ENCODE measurements at places on chromosomes 5 and 9.

- DNase-seq: peak; percentile 99
Measured at GRCh38 chr9:89664896-89665329, 60.1 kb downstream of the GADD45G start.

DNA sequence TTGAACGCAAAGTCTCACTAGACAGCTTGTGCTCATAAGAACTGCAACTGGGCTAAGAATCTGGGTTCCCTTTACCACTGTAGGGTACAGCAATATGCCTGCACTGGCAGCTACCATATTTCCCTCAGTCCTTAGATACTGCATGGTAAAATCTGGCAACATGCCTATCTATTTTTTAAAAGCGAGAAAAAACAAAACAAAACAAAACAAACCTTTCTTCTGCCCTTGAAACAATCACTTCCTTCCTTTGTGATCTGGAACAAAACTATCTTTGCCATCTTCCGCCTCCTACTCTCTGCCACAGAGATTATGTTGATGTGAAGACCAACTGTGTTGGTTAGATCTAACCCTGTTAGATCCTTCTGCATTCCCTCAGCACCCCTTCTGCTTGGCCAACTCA lies 242.9 kb downstream of the EBF1 start:
- DNase-seq: no peak

- DNase-seq: no peak
Measured at GRCh38 chr5:75567710-75568109, 43.5 kb upstream of the ANKDD1B start.

- DNase-seq: no peak
Measured at GRCh38 chr9:89481538-89481915, 16.4 kb downstream of the SEMA4D start.

GRCh38 chr5:181245427-181246275 lies 1.9 kb upstream of the RACK1 start:
- no peak for DNase-seq

GRCh38 chr5:136246122-136246521 lies 53.2 kb upstream of the SMIM32 start:
- DNase-seq: no peak

GRCh38 chr5:2877522-2877921 lies 126.0 kb upstream of the IRX2 start:
- DNase-seq: peak; percentile 8

DNA sequence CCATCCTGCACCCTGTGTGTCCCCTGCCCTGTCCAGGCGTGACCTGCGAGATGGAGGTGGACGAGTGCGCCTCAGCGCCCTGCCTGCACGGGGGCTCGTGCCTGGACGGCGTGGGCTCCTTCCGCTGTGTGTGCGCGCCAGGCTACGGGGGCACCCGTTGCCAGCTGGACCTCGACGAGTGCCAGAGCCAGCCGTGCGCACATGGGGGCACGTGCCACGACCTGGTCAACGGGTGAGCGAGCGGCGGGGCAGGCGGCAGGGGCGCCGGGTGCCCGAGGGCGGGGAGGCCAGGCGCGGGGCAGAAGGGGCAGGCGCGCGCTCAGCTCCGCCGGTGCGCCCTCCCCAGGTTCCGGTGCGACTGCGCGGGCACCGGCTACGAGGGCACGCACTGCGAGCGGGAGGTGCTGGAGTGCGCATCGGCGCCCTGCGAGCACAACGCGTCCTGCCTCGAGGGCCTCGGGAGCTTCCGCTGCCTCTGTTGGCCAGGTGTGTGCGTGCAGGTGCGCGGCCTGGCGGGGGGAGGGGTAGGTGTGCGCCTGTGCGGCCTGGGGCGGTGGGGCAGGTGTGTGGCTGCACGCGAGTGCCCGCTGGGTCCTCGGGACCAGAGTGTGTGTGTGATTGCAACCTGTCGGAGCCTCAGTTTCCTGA lies 10.0 kb downstream of the CRB2 start:
- no peak for DNase-seq

DNA sequence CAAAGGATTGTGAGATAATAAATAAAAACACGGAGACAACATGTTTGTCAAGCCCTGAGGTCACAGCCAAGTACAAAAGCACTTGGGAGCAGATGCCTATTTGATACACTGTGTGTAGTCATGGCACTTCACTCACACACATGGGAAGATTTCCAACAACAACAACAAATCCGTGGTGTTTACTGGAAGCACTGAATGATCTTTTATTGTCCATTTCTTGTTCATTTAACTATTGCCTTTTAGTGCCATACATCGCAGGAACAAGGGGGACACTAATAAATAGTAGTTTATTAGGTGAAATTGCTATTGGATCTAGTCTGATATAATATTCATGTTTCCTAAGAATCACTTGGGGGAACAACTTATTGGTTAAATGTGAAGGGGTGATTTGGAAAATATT lies 20.4 kb upstream of the GDNF start:
- no peak for DNase-seq

DNA sequence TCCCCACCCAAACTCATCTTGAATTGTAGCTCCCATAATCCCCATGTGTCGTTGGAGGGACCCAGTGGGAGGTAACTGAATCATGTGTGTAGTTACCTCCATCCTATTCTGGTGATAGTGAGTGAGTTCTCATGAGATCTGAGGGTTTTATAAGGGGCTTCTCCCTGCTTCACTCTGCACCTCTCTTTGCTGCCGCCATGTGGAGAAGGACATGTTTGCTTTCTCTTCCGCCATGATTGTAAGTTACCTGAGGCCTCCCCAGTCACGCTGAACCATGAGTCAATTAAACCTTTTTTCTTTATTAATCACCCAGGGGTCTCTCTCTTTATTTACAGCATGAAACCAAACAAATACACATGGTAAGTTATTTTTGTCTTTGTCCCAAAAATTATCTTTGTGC lies 726.1 kb downstream of the CDH18 start:
- DNase-seq: no peak

- no peak for DNase-seq
Measured at GRCh38 chr5:108953940-108954339, 206.2 kb downstream of the FER start.

- DNase-seq: no peak
Measured at GRCh38 chr5:99795031-99795430, 740.1 kb upstream of the FAM174A start.

DNA sequence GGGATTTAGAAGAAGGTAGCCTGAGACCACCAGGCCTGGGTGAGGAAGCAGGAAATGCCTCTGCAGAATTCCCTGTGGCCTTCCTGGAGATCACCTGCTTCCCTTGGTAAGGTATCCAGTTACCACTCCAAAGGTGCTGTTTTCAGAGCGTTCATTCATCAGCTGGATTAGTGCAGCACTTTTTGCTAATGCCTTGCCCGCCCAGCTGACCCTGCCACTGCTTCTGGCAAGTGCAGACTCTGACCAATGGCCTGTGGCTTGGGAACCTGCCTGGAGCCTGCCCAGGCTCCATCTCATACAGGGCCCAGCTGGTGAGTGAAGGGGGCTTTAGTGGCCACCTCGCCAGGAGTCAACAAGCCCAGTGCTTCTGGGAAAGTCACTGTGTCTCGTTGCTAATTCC lies 48.6 kb downstream of the FOXI1 start:
- DNase-seq: no peak

GRCh38 chr9:110922145-110922544 lies 116.1 kb downstream of the LPAR1 start:
- DNase-seq: no peak

GRCh38 chr9:2341956-2342355 lies 279.6 kb upstream of the VLDLR start:
- DNase-seq: no peak

DNA sequence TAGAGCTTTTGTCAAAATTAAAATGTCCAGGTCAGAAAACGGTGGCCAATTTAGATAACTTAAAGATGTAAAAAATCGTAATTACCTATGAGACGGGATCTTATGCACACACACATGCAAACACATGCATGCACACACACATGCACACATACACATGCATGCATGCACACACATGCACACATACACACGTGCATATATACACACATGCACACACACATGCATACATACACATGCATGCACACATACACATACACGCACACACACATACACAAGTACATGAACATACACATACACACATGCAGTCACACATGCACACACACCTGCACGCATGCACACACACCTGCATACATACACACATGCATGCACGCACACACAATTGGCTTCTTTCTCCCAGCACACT lies 362.0 kb downstream of the IRX1 start:
- DNase-seq: no peak

DNA sequence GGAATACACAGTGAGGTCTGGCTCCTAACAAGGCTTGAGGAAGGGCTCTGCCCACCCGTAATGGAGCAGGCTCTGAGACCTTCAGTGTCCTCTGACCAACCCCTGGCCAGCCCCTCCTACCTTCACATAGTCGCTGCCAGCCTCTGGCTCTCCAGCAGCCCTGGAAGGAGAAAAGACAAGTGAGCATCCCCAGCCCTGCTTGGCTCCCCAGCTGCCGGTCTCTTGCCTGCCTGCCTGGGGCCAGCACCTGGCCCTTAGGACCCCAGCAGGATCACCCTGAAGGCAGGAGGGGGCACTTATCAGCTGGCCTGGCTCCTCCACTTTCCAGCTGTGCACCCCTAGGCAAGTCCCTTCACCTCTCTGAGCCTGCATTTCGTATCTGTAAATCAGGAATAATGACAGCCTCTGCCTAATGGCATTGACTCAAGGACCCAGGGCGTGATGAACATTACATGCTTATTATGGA lies 16.9 kb downstream of the SH2D3C start:
- DNase-seq: no peak

DNA sequence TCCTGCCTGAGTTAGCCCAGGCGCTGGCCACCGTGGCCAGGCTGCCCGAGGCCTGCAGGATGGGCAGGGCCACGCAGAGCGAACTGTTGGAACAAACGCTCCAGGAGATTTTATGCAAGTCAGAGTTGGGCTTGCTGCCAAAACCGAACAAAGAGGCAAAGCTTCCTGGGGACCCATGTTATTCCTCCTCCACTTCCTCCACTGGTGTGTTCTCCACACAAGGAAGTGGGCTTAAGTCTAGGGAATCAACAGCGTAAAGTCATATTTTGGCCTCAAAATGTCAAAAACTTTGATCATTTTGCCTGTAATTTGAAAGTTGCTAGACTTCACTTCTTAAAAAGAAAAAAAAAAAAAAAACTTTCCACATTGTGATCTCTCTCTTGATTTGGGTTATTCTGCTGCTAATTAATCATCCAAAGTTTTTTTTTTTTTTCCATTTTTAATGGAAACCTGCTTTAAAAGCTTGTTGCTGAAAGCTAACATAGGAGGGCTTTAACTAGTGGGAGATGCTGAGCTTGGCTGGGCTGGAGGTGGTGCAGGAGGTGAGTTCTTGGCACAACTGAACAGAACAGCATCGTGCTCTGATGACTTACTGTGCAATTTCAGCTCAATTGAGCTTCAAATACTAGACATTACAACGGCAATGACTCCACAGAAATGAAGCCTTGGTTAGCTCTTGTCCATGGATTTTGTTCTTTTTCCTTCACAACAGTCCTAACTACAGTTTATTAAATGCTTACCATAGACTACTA lies 73.0 kb downstream of the PTPDC1 start:
- no peak for DNase-seq

- no peak for DNase-seq
Measured at GRCh38 chr5:73193592-73193991, 20.6 kb downstream of the TMEM174 start.

DNA sequence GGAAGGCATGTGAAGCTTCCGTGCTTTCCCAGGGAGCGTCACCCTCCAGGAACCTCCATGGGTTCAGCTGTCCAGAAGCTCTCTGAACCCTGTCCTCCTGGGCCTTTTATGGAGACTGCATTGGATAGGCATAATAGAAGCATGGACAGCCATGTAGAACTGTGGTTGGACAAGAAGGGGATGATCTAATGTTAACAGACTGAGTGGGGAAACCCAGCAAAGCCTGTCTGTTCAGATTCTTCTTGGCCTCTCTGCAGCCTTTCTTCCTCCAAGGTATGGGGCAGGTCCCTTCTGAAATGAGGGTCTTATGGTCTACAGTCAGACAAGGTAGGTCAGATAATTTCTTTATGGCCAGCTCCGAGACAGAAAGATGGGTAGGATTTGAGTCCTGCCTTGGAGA lies 59.1 kb upstream of the CTNNA1 start:
- DNase-seq: no peak

- DNase-seq: peak; percentile 98
Measured at GRCh38 chr5:120007598-120007997, 378.2 kb downstream of the FAM170A start.

DNA sequence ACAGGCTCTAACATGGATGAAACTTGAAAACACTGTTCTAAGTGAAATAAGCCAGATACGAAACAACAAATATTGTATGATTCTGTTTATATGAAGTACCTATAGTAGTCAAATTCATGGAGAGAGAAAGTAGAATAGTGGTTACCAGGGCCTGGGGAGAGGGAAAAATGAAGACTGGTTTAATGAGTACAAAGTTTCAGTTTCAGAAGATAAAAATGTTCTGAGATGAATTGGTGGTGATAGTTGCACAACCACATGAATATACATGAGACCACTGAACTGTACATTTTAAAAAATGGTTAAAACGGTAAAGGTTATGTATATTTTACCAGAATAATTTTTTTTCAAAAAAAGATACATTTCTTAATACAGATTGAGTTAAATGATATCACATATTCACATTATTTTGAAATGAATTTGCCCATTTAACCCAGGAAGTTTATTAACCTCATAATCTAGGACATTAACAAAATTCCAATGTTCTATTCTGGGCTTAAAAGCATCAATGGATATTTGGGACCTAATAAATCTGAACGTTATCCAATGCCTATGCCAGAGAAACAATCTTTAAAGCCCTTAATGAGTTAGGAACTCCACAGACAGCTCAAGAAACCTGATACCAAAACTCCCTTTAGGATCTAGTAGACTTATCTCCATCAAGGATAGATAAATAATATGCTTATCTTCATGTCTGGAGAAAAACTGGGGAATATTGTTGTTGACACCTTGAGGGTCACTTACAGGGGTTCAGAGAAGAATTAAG lies 521.3 kb downstream of the EFNA5 start:
- no peak for DNase-seq

- no peak for DNase-seq
Measured at GRCh38 chr5:112445626-112446350, 26.7 kb upstream of the EPB41L4A start.

DNA sequence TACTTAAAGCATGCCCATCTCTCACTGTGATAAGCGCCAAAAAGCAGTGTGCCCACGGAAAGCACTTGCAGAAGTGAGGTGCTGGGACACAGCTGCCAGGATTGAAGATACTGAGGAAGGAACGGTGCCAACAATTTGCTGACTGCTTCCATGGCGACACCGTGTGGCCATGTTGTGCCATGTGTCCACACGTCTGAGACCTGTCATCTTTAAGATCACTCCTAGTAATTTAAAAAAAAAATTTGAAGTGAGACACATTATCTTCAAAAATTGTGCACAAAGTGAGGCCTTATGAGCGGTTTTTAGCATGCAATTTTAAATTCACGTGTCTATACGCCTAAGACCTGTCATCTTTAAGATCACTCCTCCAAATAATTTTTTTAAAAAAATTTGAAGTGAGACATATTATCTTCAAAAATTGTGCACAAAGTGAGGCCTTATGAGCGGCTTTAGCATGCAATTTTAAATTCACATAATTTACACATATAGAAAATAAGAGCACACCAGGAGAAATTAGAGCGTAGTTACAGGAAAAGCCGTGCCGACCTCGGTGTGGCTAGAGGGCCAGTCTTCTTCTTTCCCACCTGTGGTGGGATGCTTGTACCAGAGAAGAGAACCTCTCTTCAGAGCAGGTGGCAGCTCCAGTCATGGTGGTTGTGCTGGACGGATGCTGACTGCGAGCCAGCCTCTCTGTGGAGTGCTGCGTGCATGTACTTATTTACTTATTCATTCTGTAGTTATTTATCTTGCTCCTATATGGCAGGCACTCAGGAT lies 21.4 kb upstream of the FLT4 start:
- DNase-seq: peak; percentile 50
